ENCODE measurements at places on chromosomes 12 and 14. TPM values are rescaled to one million over a fixed set of nuclear protein-coding genes. Genes with fewer than 3 reads are reported as not detected.

DCN gene
- not detected for total RNA-seq

IL26 gene
- total RNA-seq, result not detected

AVPR1A gene
- not detected for total RNA-seq

MTHFD1 gene
- total RNA-seq, result 203 TPM

FAM222A gene
- 17.4 TPM for total RNA-seq

ERP27 gene
- total RNA-seq, result 1.1 TPM

KRT5 gene
- 0.50 TPM for total RNA-seq

NRXN3 gene
- total RNA-seq, result 15.9 TPM

TSPAN11 gene
- total RNA-seq, result not detected

DNA sequence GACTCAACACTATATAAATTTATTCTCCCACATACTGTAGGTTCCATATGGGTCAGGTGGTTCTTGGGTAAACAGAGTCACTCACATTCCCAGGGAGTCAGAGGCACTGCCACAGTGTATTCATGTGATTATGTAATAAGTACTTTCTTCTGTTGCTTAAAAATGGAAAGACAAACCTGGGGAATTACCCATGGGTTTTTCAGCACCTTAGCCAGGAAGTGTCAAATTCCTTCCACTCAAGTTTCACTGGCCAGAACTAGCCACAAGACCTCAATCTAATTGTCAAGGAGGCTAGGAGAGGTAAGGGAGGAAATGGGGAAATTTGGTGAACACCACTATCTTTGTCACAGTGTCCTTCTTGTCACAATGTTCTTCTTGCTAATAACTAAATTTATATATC is 333.2 kb upstream of the MDGA2 start:
- H3K4me3 ChIP-seq, result no peak overlapping the region
- H3K36me3 ChIP-seq, result no peaks in the 10 kb centered on the region
- DNase-seq, result no peak
- H3K27ac ChIP-seq, result no peak overlapping the region
- no peaks in the 10 kb centered on the region for H3K27me3 ChIP-seq
- H3K4me1 ChIP-seq, result no peaks in the 10 kb centered on the region

DNA sequence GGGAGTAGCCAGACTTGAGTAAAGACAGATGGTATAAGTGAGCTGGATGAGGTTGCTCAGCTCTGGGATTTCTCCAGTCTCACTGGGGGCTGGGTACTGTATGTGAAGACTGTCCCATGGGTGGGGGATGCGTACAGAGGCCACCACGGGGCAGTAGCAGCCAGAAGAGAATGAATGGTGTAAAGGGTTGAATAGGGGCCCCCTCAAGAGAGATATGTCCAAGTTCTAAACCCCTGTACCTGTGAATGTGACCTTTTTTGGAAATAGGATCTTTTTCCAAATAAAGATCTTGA is 21.8 kb upstream of the BCDIN3D start:
- peak overlapping the region; percentile 90 for H3K27ac ChIP-seq
- no peaks in the 10 kb centered on the region for H3K36me3 ChIP-seq
- no peaks in the 10 kb centered on the region for H3K27me3 ChIP-seq
- H3K4me1 ChIP-seq, result peaks cover 43% of the 10 kb centered on the region

- DNase-seq, result no peak
- no peaks in the 10 kb centered on the region for H3K27me3 ChIP-seq
- H3K4me3 ChIP-seq, result no peak overlapping the region
- no peak overlapping the region for H3K27ac ChIP-seq
Measured at GRCh38 chr12:64820593-64820992, 3.9 kb upstream of the TBC1D30 start.

GRCh38 chr12:131436922-131437705 is 273.8 kb upstream of the SFSWAP start:
- H3K4me3 ChIP-seq, result no peak overlapping the region
- H3K36me3 ChIP-seq, result no peaks in the 10 kb centered on the region
- no peak for DNase-seq
- H3K27me3 ChIP-seq, result no peaks in the 10 kb centered on the region

DNA sequence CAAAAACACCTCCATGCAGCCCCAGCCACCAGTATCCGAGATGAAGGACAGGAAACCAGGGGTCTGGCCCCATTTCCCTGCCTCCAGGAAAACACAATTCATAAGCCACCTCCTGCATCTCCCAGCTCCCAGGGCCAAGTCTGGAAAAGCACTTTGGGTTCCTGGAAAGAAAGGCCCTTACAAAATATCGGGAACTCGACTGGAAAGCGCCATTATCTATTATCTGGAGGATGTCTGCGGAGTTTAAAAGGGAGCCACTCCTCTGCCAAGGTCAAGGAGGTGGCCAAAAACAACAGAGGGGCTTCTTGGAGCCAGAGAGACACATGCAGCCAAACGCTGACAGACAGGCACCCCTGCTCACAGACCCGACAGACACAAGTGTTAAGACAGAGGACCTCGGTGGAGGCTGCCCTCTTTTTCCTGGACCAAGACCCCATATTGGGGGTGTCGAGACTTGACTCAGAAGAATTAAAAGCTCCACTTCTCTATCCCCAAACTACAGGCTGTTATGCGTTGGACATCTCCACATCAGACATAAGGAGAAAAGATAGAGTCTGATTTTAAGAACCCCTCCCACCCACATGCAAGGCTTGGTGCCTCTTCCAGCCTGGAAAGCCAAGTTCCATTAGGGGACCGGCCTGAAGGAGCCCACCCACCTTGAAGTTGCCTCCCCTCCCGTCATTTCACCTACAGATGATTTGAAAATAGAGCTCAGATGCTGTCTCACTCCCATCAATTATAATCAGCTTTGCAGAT is 9.6 kb downstream of the ACTN1 start:
- peaks cover 58% of the 10 kb centered on the region for H3K4me1 ChIP-seq
- H3K36me3 ChIP-seq, result peaks cover 3% of the 10 kb centered on the region
- peak overlapping the region; percentile 46 for H3K27ac ChIP-seq
- DNase-seq, result no peak
- H3K27me3 ChIP-seq, result no peaks in the 10 kb centered on the region
- no peak overlapping the region for H3K4me3 ChIP-seq

DNA sequence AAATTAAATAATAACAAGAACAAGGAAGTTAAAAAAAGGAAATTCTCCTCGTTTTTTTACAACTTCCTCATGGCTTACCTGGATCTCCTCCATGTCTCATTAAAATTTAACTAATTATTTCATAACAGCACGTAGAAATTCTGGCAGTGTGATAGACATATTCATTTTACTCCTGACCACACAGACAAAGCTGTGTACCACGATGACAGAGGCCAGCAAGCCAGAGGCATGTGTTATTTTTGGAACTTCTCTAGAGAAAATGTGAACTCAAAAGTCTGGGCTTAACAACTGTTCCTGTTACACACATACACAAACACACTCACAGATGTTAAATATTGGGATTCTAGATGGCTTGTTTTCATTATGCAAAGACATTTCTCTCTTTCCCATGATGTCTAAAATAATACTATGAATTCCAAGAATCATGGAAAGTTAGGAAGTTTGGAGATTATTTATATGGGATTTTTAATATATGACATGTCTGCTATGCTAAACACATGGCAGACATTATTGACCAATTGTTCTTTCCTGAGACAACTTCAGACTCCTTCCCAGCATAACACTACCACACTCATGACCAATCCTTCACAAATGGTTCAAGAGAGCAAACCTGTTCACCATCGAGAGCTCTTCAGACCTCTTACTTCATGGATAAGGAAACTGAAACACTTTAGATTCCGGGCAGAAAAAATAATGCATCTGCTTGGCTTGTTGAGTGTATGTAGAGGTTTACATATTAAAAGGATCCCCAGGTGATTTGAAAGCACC is 158.7 kb downstream of the DACT1 start:
- H3K36me3 ChIP-seq, result no peaks in the 10 kb centered on the region
- H3K4me1 ChIP-seq, result peaks cover 15% of the 10 kb centered on the region
- no peak for DNase-seq
- no peak overlapping the region for H3K27ac ChIP-seq

DNA sequence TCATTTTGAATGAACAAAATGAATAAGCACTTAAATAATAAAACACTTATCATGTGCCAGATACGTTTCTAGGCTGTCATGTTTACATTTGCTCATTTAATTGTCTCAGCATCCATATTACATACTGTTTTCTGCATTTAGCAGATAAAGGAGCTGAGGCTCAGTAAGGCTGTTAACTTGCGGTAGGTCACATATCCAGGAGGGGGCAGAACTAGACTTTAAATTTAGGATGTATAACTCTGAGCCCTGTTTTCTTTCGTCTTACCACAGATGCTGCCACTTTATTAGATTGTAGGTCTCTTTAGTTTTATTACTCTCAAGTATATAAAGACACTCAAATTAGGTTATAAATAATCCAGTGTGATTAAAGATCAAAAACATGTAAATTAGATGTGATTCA is 17.7 kb downstream of the IRAK4 start:
- no peaks in the 10 kb centered on the region for H3K4me1 ChIP-seq
- H3K27ac ChIP-seq, result no peak overlapping the region
- H3K27me3 ChIP-seq, result no peaks in the 10 kb centered on the region
- H3K4me3 ChIP-seq, result no peak overlapping the region
- H3K36me3 ChIP-seq, result no peaks in the 10 kb centered on the region
- DNase-seq, result no peak

- DNase-seq, result no peak
- peaks cover 20% of the 10 kb centered on the region for H3K4me1 ChIP-seq
- peaks cover 1% of the 10 kb centered on the region for H3K36me3 ChIP-seq
- no peak overlapping the region for H3K4me3 ChIP-seq
- H3K27me3 ChIP-seq, result no peaks in the 10 kb centered on the region
Measured at GRCh38 chr14:51715250-51715649, 63.5 kb downstream of the FRMD6 start.

- H3K27ac ChIP-seq, result no peak overlapping the region
- 0 out of 2 replicates have a peak, but pooled peaks cover 6% of the 10 kb centered on the region for H3K4me1 ChIP-seq
- no peak for DNase-seq
- H3K4me3 ChIP-seq, result no peak overlapping the region
- H3K27me3 ChIP-seq, result no peaks in the 10 kb centered on the region
- no peaks in the 10 kb centered on the region for H3K36me3 ChIP-seq
Measured at GRCh38 chr14:37437490-37437889, 157.6 kb downstream of the FOXA1 start.

DNA sequence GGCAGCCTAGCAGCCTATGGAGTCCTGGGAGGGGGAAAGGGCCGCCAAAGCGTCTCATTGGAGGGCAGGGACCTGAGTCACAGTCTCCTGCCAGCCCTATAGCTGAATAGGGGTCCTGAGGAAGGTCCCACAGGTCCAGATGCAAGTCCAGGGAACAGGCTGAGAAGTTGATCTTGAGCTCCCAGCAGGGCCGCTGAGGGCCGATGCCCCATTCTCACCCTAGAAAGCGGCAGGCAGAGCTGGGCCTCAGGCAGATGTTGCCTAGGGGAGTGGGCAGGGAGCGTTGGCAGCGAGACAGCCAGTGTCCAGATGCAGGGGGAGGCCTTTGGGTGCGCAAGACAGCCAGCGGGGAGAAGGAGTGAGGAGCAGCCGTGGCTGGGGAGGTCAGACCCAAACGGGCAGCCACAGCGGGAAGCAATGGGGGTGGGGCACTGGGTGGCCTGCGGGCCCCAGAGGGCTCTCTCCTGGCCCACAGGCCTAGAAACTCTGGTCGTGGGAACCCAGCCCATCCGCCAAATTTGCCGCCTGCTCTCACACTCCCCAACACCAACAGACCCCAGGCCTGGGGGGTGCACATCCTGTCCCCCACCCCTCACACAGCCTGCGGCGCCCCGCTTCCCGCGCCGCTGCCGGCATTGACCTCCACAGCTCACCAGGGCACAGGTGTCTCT is 1.1 kb downstream of the HDAC7 start:
- H3K4me1 ChIP-seq, result peaks cover 51% of the 10 kb centered on the region
- H3K27ac ChIP-seq, result peak overlapping the region; percentile 40
- no peaks in the 10 kb centered on the region for H3K27me3 ChIP-seq
- H3K4me3 ChIP-seq, result peak overlapping the region; percentile 92

DNA sequence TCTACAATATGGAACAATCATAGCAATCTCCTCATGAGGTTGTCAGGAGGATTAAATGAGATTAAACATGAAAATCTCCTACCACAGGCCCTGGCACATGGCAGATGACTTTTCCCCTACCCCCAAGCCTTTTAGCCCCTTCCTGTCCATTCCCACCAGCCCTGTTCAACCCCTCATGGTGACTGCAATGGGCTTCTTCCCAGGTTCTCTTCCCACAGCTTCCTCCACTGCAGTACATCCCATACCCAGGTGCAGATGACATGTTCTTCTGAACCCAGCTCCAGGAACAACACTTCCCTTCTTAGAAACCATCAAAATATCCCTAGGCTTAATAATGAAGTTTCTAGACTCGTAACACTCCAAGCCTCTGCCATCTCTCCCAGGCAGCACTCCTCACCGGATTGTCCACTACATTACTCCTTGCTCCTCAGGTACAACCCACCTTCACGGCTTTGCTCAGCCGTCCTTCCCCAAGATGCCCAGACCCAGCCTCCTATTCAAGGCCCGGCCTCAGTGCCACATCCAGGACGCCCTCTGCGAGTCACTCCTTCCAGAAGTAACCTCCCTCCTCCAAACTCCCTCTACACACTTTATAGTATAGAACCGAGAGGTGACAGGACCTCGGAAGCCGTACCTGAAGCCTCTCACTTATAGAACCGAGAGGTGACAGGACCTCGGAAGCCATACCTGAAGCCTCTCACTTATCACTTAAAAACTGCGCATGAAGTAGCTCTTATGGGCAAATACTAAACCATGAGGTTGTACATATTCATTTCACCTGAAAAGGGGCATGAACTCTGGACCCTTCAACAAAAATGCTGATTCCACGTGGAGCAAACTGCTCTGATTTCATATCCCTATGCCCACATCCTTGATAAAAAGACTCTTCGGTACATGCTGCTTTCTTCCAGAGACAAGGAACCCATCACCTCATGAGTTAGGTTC is 1.5 kb downstream of the CRACR2A start:
- H3K4me3 ChIP-seq, result peak overlapping the region; percentile 67
- 0 out of 2 replicates have a peak, but pooled peaks cover 3% of the 10 kb centered on the region for H3K4me1 ChIP-seq
- H3K27ac ChIP-seq, result peak overlapping the region; percentile 24
- no peak for DNase-seq

DNA sequence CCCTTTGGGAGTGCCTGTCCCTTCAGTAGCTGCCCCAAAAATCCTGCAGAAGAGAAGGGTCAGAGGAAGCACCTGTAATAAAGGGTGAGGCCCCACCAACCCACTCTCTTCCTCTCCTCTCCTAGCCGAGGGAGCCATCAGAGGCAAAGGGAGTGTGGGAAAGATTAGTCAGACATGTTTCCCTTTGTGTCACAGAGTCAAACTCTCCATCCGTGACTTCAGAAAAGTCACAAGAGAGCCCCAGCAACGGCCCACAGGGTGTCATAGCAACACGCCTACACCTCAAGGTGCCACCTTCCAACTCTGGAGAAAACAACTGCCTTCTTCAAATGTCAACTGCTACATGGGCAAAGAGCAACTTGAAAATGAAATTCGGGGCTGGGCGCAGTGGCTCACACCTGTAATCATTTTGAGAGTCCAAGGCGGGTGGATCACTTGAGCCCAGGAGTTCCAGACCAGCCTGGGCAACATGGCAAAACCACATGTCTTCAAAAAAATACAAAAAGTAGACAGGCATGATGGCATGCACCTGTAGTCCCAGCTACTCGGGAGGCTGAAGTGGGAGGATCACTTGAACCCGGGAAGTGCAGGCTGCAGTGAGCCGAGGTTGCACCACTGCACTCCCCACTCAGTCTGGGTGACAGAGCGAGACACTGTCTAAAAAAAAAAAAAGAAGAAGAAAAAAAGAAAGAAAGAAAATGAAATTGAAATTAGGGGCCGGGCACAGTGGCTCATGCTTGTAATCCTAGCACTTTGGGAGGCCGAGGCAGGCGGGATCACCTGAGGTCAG is 17.7 kb upstream of the CD27 start:
- DNase-seq, result peak; percentile 16
- H3K4me1 ChIP-seq, result peaks cover 14% of the 10 kb centered on the region
- no peaks in the 10 kb centered on the region for H3K36me3 ChIP-seq
- H3K4me3 ChIP-seq, result no peak overlapping the region
- H3K27ac ChIP-seq, result no peak overlapping the region

- no peak overlapping the region for H3K4me3 ChIP-seq
- peaks cover 5% of the 10 kb centered on the region for H3K4me1 ChIP-seq
- H3K27ac ChIP-seq, result no peak overlapping the region
- no peaks in the 10 kb centered on the region for H3K27me3 ChIP-seq
Measured at GRCh38 chr14:54594537-54594936, 27.6 kb downstream of the SAMD4A start.

Measured in Caco-2 (cell line).